ENCODE measurements at places on chromosomes 5 and 9. TPM values are rescaled to one million over a fixed set of nuclear protein-coding genes. Genes with fewer than 3 reads are reported as not detected.

The SLC4A9 gene
- total RNA-seq, result 0.07 TPM

The NUTM2F gene
- total RNA-seq, result not detected

The GKAP1 gene
- total RNA-seq, result 0.50 TPM

The TTC39B gene
- 19.8 TPM for total RNA-seq

The GABRG2 gene
- total RNA-seq, result not detected

The LPAR1 gene
- total RNA-seq, result 95.9 TPM

The TXNDC8 gene
- total RNA-seq, result not detected

The UBE2QL1 gene
- 0.03 TPM for total RNA-seq

The UTP15 gene
- total RNA-seq, result 16.0 TPM

The TERT gene
- total RNA-seq, result not detected

The ORM1 gene
- not detected for total RNA-seq

The PCDHGA3 gene
- 0.79 TPM for total RNA-seq

The CCDC187 gene
- under 0.01 TPM for total RNA-seq

The EQTN gene
- not detected for total RNA-seq

The HEMGN gene
- not detected for total RNA-seq

The SV2C gene
- not detected for total RNA-seq

The CSF2 gene
- total RNA-seq, result not detected

The CCDC171 gene
- 2.2 TPM for total RNA-seq

The PBX3 gene
- total RNA-seq, result 19.7 TPM

The IL12B gene
- not detected for total RNA-seq

The FRRS1L gene
- total RNA-seq, result 0.10 TPM
